ENCODE measurements at places on chromosomes 11 and 22. TPM values are rescaled to one million over a fixed set of nuclear protein-coding genes. Genes with fewer than 3 reads are reported as not detected.

DNA sequence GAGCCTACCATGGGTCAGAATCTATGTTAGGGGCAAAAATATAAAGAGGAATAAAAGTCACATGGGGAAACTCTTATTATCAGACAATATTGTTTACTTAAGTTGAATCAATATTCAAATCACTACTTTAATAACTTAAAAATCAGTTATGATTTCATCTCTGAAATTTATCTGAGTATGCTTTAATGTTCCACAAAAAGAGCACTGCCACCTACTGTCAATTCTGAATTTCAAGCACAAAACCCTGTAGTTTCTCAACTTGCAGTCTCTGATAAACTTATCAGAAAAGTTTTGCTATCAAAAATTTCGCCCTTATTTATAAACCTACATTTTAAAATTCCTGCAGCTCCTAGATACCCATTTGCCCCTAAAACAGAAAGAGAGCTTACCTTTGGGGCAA lies 47.3 kb downstream of the RDX start:
- no peak for DNase-seq

RBMXL2 gene
- 0.54 TPM for total RNA-seq

OR52N4 gene
- not detected for total RNA-seq

GRCh38 chr11:5603326-5603725 lies 6.9 kb downstream of the TRIM6 start:
- DNase-seq = no peak
